ENCODE measurements at places on chromosomes 12 and 14. TPM values are rescaled to one million over a fixed set of nuclear protein-coding genes. Genes with fewer than 3 reads are reported as not detected.

Gene TMTC1
- not detected for total RNA-seq

Gene PIWIL1
- total RNA-seq = not detected

Gene GDF3
- not detected for total RNA-seq

Gene KCNK10
- not detected for total RNA-seq

Gene PIP4P1
- total RNA-seq = 27.1 TPM

Gene KLHL42
- 15.2 TPM for total RNA-seq

Gene NPAS3
- total RNA-seq = not detected

Gene ARHGAP9
- total RNA-seq = 130 TPM

Gene LRRC9
- total RNA-seq = not detected

Gene C12orf54
- total RNA-seq = not detected

Gene TAS2R9
- not detected for total RNA-seq

Gene CHGA
- not detected for total RNA-seq

Gene DLGAP5
- total RNA-seq = 46.6 TPM

Gene BCL11B
- total RNA-seq = 32.1 TPM

Gene OVCH1
- not detected for total RNA-seq

Gene METTL25
- total RNA-seq = 6.0 TPM

Gene KRT4
- total RNA-seq = not detected

Gene GPR65
- total RNA-seq = 17.1 TPM

Gene SIX6
- not detected for total RNA-seq

Gene NCKAP5L
- 5.3 TPM for total RNA-seq

Gene SLC10A1
- not detected for total RNA-seq

Gene STYX
- total RNA-seq = 18.7 TPM

Gene TAS2R43
- not detected for total RNA-seq

Gene AMN
- 0.72 TPM for total RNA-seq

Gene FLRT2
- total RNA-seq = not detected

Gene LPCAT3
- 26.1 TPM for total RNA-seq

Gene CTSG
- not detected for total RNA-seq

Gene KRT82
- total RNA-seq = not detected

Gene RILPL1
- total RNA-seq = 3.7 TPM

Gene CLEC2B
- 10.0 TPM for total RNA-seq

Gene BCL2L14
- total RNA-seq = 0.59 TPM

Gene WNT1
- total RNA-seq = not detected

Gene MUCL1
- total RNA-seq = not detected

Gene CRIP2
- total RNA-seq = 1.0 TPM

Gene FOXG1
- not detected for total RNA-seq

Gene SLC35F4
- not detected for total RNA-seq

Gene CLECL1
- total RNA-seq = 8.5 TPM

Gene ALG10B
- 12.2 TPM for total RNA-seq

Gene REP15
- 0.17 TPM for total RNA-seq

Gene DPPA3
- not detected for total RNA-seq
